ENCODE measurements at places on chromosomes 1 and 21. TPM values are rescaled to one million over a fixed set of nuclear protein-coding genes. Genes with fewer than 3 reads are reported as not detected.

Gene SPRR2E
- total RNA-seq, result not detected

Gene RNU1-1
- total RNA-seq, result 2,343 TPM

Gene FRRS1
- 2.4 TPM for total RNA-seq

Gene MAP3K21
- total RNA-seq, result 0.59 TPM

Gene HORMAD1
- total RNA-seq, result 0.25 TPM

Gene LRRC71
- not detected for total RNA-seq

Gene KLHL12
- 30.9 TPM for total RNA-seq

Gene MIXL1
- total RNA-seq, result not detected

Gene RHD
- not detected for total RNA-seq

Gene NOTCH2NLA
- total RNA-seq, result 42.8 TPM

Gene ATP6V1G3
- total RNA-seq, result not detected

Gene PROK1
- total RNA-seq, result not detected

Gene LGR6
- total RNA-seq, result 0.43 TPM

Gene C1orf21
- total RNA-seq, result 2.3 TPM

Gene CD48
- total RNA-seq, result 204 TPM

Gene KRTAP25-1
- total RNA-seq, result not detected
